ENCODE measurements at places on chromosomes 16 and 17.
A peak's percentile ranks its signal among the peaks of the same experiment; 100 is the strongest.

DNA sequence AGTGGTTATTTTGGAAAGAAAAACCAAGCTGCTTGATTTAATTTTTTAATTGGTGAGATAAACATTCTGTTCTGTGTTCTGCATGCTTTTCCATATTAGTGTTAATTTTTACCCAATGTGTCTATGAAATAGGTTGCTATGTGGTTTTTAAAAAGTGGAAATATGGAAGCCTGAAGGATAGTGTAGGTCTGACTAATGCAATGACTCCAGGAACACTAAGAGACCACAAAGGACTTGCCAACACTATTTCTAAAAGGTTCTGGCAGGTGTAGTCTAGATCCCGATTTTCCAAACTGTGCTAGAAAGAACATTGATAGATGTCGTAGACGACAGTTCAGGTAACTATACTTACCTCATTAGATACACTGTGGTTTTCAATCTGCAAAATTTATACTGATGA is 877.4 kb upstream of the GOT2 start:
- DNase-seq, result no peak

DNA sequence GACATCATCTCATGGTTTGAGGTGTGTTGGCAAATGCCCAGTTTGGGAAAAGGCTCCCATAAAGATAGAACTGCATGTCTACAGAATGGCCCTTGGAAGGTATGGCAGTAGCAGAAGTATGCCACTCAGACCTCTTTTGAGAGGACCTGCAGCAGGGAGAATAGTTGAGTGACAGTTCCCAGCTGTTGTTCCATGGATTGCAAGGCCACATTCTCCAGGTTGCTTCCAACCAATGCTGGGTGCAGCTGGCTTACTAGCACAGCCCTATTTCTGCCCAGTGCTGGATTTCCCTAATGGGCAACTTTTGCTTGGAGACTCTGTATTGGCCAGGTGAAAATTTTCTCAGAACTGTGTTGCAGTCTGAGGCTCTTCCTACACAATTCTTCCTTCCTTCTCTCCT is 266.2 kb downstream of the UTP18 start:
- no peak for DNase-seq

DNA sequence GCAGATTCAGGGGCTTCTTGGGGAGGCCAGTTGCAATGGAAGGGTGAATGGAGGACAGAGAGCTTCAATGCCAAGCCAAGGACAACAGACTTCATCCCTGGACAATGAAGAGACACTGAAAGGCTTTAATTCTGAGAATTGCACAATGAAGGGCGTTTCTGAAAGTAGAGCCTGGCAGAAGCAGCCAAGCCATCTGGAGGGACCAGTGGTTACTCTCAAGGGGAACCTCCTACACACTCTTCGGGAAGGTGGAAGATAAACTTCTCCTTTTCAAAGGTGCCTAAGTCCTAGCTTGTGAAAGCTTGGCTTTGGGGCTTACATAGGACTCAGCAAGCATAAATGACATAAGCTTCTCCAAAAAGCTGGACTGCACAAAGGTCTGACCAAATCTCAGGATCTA is 6.2 kb upstream of the CES1 start:
- DNase-seq, result no peak

DNA sequence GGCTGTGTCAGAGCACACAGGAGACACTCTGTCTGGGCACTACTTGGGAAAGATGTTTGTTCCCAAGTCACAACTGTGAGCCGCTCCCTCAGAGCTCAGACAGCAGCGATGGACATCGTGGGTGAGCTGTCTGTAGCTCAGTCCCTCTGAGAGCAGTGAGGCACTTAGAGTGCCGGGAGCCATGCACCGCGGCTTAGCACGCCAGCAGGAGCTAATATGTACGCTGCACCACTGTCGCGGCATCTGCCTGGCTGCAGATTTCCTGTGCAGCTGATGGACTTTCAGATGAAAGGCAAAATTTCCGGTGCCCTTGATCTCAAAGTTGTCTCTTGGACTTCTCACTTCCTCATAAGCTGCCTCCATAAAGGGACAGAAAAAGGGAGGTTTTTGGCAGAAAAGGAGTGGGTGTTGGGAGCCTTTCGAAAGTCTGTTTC is 92.8 kb upstream of the ZNF469 start:
- DNase-seq, result no peak

GRCh38 chr16:49440156-49441065 is 66.8 kb downstream of the C16orf78 start:
- no peak for DNase-seq

DNA sequence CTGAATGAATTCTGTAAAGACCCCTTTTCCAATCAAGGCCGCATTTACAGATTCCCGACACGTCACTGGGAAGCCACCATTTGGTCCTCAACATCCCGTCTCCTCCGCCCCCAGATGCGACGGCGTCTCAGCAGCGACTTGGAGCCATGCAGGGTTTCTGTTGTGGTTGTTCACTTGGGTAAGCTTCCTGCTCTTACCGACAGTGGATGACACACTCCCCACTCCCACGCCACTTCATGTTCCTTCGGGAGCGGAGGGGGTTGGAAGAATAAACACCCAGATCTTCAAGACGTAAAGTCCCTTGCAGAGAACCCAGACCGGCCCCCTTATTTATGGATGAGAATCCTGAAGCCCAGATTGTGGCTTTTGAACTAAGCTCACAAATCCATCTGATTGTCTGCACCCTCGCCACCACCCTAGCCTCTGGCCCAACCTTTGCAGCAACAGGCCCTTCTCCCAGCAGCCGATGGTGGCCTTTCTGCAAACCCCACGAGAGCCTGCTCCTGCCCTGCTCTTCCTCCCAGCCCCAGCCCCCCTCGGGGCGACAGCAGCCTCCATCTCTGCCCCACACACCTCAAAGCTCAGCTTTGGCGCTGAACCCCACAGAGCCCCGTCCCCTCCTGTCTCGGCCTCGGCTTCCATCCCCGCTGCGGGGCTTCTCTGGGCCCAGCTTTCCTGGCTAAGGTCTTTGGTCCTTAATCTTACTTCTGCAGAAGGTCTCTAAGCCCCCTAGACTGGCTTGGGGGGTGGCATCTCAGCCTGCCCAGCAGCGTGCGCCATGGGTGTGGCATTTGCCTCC is 19.0 kb upstream of the OSGIN1 start:
- DNase-seq, result no peak

DNA sequence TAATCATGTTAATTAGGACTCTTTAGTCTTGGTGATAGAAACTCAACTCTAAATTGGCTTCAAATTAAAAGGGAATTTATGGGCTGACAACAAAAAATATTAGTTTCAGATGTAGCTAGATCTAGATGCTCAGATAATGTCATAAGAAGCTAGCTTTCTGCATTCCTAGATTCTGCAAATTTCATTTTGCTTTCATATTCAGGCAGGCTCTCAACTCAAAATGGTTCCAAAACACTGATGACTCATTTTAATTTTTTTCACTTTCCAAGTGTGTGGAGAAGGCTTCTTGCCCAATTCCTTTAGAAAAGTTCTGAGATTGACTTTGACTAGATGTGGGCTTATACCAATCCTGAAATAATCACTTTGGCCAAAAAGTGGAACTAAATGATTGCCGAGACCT is 236.7 kb upstream of the GOT2 start:
- DNase-seq, result no peak

DNA sequence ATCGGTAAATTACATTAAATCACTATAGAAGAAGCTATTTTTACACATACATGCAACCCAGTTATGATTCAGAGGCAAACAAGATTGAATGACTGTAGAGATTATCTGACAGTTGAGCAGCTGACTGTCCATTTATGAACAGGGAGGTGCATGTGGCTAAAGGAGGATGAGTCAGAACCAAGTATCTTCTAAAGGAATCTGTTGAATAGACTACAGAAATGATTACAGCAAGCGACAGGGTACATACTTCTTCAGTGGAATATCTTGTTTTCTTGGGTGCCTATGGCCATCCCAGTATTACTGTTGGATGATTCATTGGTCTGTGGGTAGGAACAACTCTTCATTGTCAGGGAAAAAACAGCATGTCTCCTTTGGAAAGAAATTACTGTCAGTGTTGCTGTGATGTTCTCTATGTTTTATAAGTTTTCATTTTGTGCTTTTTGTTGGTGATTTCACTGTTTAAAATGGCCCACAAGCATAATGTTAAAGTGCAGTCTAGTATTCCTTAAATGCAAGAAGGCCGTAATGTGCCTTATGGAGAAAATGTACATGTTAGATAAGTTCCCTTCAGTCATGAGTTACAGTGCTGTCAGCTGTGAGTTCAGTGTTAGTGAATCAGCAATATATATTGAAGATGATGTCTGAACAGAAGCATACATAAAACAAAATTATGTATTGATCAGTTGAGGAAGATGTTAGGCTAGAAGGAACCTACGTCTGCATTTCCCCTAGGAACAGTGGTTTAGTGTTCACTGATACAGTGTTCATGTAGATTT is 27.0 kb downstream of the CBFB start:
- DNase-seq, result no peak

- DNase-seq, result no peak
Observed at GRCh38 chr17:79089720-79090442, 15.3 kb downstream of the ENGASE start.

GRCh38 chr16:3189869-3190268 is 1.9 kb downstream of the OR1F1 start:
- no peak for DNase-seq

DNA sequence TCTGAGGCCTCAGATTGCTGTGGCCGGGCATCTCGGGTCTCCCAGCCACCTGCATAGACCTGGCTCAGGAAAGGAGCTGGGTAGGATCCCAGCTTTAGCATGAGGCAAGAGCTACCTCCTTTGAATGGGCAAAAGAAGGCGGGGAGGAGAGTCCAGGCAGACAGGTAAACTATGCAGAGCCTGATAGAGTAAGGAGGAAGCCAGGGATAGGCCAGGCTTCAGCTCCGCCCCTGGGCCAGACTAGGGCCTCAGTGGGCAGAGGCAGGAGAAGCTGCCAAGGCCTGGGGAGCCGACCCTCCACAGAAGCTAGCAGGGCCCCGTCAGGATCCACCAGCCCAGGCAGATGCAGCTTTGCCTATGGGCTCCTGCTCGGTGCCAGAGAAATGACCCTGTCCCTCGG is 22.6 kb upstream of the UBE2G1 start:
- DNase-seq, result no peak

DNA sequence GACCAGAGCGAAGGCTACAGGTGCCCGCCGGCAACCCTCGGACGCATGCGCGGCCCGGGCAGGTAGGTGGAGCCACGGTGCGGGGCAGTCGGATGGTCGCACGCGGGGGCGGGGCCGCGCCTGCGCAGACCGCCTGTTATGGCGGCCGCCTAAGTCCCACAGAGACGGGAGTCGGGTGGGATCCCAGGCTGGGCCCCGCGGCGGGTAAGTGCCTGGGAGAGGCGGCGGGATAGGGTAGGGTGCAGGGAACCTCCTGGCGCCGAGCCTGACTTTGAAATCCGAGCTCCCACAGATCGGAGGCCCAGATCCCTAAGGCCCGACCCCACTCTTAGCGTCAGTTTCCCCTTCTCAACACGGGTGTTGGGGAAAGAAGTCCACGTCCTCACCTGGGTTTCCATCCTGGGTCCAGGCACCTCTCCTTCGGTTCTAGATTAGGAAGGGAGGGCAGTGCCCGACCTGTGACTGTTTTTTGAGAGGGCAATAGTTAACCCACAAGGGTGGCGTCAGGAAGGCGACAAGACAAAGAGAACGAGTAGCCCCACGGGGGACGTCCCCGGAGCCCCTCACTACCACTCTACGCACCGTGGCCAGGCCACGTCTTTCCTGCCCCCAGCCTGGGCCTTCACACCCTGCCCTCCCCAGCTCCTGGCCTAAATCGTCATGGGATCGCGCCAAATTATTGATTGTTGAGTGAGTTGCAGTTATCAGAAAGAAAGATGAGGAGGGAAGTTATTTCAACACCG is at the start of gene METTL22:
Gene METTL22, plus strand, starts transcription at position 127 of the 743 bp plus-strand sequence. CDS start 3,968 bp downstream, outside the sequence.
- peak; percentile 35 for DNase-seq

GRCh38 chr17:49108318-49108717 is 24.3 kb upstream of the B4GALNT2 start:
- no peak for DNase-seq

DNA sequence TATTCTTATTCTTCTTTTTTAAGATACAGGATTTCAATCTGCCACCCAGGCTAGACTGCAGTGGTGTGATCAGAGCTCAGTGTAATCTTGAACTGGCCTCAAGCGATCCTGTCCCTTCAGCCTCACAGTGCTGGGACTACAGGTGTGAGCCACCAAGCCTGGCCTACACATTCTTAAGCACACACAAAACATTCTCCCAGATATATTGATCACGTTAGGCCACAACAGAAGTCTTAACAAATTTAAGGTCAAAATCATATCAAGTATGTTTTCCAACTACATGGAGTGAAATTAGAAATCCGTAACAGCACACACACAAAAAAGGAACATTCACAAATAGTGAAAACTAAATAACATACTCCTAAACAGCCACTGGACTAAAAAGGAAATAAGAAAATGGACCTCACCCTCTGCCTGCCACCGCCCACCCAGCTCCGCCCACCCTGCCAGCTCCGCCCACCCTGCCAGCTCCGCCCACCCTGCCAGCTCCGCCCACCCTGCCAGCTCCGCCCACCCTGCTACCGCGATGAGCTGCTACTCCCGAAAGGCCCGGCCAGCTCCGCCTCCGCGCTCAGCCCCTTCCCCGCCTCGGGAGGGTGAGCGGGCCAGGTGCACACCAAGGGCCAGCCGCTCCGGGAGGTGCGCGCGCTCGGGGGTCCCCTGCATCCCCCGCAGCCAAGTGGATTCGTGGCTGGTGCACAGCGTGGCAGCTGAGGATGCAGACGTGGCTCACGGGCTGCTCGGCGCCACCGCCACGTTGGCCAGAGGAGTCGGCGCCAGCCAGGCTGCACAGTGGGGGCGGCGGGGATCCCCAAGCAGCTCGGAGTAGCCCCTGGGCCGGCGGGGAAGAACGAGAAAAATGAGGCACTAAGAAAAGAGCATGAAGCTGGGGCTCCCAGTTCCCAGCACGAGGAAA is 41.2 kb downstream of the C16orf87 start:
- DNase-seq, result no peak

DNA sequence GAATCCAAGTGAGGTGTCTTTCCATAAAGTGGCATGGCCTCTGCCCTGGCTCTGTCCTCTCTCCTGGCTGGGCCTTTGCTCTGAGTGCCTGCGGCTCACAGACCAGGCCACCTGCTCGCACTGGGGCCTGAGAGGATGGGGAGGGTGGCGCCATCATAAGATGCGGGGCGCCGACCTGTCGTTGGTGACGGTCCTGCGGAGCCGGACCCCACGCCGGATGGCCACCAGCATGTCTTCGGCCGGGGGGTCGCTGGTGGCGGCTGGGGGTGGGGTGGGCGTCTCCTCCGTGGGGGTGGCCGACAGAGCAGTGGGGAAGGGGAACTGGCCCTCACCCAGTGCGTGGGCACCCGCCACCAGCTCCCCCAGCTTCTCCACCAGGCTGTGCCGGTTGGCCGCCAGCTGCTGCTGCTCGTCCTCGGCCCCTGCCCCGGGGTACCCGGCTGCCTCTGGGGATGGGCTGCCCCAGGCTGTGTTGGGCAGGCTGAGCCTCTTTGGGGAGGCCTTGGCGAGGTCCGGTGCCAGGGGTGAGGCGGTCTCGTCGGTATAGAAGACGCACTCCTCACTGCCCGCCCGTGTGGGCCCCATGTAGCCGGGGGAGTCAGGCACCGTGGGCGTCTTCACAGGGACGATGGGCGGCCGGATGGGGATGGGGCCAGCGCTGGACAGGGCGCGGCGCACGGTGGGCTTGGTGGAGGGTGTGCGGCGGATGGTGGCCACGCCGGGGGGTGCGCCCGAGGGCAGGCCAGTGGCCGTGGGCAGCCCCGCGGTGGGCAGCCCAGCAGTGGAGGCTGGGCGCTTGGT is 17.4 kb downstream of the IL34 start:
- DNase-seq, result no peak

All from cortex of kidney (tissue), 1 donor.